NCI-H2029 (cell line): ENCODE measurements at places on chromosomes 6 and 20.

DNA sequence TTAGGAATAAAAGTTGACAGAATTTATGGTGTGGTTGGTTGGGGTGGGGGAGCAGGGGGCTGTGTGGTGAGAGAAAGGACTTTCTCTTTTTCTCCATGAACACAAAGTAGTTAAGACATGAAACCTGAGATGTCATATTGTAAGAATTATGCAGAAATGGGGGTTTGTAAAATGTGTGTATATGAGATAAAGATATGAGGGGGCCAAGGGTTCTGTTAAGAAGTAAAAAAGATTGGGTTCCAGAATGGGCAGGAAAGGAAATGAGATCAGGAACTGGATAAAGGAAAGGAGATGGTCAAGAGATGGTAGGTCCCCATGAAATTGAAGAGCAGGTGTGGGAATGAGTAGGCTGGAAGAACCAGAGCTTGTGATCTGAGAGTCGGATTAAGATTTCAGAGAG is 9.7 kb downstream of the RNF146 start:
- DNase-seq = no peak

DNA sequence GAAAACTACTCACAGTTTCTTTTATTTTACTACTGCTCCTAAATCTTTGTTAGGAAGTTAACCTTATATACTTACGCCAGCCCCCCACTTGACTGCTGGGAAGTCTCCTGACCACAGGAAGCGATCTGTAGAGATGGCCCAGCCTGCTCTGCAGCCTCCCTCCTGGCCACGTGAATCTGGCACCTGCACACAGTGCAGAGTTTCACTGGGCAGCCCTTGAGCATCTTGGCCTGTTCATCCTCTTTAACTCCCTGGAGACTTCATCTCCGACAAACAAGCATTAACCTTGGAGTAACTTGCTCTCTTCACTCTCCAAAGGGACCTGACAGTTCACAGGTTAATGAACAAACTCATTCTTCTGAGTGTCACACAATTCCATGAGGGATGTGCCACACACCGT is 294.1 kb downstream of the BTBD9 start:
- no peak for DNase-seq

GRCh38 chr6:13474360-13474759 is 13.0 kb downstream of the GFOD1 start:
- no peak for DNase-seq

DNA sequence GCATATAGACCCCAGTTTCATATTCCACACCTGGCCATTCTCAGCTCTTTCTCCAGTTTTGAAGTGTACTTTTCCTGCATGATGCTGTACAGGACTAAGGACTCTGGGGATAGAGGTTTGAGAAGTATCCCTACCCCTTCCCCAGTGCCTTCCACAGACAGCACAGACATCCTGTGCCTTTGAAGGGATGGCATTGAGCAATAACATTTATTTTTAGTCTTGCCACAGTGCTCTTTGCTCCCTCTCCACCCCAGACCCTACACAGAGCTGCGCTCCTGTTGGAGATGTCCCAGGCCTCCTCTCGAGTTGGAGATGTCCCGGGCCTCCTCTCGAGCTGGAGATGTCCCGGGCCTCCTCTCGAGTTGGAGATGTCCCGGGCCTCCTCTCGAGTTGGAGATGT is 275.8 kb downstream of the FARS2 start:
- no peak for DNase-seq

DNA sequence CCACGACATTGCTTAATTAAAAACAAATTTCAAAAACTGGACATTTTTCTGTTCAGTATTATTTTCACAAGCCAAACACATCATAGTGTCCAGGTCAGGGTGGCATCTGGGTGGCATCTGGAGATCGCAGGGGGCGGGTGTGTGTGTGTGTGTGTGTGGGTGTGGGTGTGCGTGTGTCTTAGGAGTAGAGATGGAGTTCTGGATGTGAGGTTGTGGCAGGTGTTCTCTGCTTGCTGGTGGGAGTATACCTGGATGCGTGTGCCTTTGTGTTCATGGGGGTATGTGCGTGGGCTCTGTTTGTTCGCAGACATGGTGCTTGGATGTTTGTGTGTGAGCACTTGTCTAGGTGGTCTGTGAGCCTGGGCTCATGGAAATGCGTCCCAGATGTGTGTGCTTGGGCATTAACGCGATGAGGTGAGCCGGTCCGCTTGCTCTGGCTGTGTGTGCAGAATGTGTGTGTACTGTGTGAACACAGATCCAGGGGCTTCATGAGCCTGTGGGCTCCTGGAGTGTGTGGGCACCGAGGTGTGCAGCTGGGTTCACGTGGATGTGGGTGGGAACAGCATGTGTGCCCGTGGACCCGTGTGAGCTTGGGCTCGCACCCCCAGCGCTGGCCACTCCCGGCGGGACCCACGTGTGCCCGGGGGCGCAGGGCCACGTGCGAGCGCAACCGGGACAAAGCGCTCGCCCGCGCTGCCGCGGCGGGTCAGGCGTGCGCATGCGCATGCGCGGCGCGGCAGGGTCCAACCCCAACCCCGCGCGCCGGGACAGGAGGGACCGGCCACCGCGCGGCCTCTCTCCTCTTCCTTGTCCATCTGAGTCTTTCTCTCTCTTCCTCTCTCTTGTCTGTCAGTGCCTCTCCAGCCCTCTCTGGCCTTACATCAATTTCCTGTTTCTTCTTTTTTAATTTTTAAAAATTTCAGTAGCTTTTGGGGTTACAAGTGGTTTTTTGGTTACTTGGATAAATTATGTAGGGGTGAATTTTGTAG is 60.4 kb downstream of the SRC start:
- peak; percentile 57 for DNase-seq

GRCh38 chr6:16412171-16412570 is 173.8 kb downstream of the GMPR start:
- DNase-seq = no peak

- DNase-seq = no peak
Measured at GRCh38 chr6:157443066-157443800, 62.2 kb downstream of the ZDHHC14 start.
